ENCODE measurements at places on chromosomes 1 and 21.

DNA sequence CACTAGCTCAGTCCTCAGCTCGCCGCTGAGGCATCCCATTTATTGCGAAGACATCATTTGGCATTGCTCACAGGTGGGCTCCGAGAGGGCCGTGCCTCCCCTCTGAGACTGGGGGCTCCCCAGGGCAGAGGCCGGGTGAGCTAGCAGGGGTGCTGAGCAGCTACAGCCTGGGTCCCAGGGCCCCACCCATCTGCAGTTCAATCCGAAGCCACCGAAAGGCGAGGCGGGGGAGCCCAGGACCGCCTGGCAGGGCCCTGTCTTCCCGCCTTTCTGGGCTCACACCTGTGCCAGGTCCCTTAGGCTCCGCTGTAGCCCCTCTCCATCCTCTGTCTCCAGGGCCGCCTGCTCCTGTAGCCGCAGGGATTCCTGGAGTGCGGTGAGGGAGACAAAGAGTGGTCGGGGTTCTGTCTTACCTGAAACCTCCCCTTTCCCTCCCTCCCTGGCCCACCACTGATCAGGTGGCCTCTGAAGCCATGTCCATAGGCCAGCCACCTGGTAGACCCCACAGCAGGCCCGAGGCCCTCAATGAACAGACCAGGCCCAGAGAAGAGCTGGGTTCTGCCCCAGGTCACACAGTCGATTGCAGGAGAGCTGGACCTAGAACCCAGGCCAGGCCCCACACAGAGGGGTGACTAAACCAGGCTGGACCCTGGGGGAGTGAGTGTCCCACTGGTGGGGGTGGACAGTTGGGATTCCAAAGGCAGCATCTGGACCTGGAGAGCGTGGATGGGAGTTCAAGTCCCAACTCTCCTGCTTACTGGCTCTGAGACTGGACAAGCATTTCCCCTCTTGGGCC lies 18.1 kb upstream of the NBPF1 start:
- DNase-seq, result no peak

DNA sequence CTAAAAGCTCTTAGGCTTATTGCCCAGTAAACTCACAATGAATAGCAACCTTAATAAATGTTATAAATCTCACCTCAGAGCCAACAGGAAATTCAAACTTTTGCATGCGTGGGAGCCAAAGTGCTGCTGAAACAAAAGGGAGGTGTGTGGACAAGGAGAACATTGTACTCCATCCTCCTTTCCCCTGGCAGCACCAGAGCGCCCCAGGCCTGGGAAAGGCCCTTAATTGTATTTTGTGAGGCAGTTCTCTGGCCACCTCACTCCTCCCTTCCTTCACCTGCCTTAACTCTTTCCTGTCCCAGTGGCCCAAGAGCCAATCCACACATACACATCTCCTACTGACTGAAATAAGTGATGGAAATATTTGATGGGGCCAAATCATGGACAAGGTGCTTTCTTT lies 648.5 kb downstream of the LMO4 start:
- no peak for DNase-seq

DNA sequence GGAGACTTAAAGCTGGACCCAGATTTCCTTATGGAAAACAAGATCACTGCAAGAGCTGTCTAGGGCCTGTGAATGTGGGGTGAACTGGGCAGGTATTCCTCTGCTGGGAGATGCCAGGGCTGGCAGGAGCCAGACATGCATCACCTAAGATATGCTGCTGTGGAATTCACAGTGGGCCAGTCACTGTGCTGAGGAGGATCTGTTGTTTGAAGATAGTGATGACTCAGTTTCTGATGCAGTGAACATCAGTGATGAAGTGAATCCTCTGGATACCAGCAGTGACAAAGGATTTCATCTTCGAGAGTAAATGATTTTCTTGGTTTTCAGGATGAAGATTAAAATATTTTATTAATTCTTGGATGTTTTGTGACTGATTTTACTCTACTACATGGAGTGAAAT lies 29.9 kb upstream of the CAMSAP2 start:
- peak; percentile 19 for DNase-seq

DNA sequence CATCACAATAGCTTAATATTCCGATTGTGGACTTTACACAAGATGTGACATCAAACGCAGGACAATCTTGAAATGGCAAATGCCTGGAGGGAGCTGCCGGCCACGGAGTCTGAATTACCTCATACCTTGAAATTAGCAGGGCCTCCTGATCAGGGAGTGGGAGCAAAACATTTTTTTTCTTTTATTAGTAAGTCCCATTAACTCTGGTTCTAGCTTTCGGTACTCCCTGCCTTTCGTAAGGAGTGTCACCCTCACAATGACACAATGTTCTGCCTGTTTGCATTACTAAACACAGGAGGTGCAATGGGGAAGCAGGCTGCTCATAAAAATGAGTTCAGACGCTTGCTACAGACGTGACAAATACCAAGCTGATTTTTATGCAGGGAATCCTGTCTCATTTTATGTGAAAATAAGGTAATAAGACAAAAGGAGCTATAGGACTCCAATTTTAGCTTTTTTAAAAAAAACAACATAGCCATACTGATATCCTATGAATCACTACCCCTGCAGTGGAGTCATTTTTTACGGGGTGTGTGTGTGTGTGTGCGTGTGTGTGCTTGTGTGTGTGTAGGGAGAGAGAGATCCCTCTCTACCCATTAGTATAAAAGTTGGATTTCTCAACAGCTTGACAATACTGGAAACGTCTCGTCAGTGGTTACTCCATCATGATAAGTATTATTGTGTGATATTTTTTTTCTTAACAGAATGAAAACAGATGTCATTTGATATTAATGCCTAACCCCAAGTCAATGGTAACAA lies 205.1 kb upstream of the RUNX1 start:
- no peak for DNase-seq

GRCh38 chr1:112625696-112626095 lies 6.1 kb downstream of the CAPZA1 start:
- DNase-seq, result peak; percentile 47

DNA sequence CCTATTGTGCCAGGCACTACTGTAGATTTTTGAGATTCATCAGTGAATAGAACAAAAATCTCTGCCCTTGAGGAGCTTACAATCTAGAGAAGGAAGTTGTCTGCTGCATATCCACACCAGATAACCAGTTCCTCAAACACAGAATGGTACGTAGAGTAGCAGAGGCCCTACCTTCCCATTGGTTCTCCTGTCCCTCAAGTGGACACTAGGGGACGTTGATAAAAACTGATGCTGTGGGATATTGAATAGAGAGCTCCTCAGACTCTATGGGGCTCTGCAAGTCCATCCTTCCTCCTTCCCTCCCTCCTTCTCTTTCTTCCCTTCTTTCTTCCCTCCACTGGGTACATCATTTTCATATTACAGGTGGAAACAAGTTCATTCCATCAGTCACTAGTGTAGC lies 371.3 kb downstream of the PBX1 start:
- no peak for DNase-seq

DNA sequence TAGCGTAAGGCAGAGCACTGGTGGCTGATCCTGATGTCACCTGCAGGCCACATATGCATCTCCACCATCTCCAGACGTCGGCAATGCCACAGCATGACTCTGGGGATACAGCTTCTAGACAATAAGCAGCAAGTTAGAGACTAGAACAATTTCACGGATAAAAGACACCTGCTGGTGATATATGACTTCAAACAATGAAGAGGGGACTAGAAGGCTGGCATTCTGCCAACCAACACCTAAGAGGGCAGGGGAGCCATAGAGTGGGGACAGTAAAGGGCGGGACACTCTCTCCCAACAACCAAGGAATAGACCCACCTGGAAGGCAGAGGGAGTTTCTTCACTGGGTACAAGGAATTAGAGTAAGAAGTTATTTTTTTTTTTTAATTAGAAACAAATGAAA lies 126.7 kb downstream of the SIM2 start:
- DNase-seq, result no peak

DNA sequence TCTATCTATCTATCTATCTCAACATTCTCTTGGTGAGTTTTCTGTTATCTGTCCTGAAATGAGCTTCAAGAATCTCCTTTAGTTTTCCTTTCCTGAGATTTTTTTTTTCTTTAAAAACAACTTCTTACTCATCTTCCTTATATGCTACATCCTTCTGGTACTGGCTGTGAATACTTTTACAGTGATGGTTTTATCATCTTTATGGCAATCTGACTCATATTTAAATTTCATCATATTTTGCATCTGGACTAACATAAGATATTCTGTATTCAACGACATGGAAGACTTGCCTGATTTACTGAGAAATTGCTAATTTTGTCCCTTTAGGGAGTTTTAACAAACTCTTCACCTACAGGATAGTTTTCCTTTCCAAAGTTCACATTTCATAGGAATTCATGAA lies 33.0 kb downstream of the PDE4B start:
- no peak for DNase-seq

GRCh38 chr1:67880056-67880601 lies 46.9 kb upstream of the GNG12 start:
- DNase-seq, result peak; percentile 4

DNA sequence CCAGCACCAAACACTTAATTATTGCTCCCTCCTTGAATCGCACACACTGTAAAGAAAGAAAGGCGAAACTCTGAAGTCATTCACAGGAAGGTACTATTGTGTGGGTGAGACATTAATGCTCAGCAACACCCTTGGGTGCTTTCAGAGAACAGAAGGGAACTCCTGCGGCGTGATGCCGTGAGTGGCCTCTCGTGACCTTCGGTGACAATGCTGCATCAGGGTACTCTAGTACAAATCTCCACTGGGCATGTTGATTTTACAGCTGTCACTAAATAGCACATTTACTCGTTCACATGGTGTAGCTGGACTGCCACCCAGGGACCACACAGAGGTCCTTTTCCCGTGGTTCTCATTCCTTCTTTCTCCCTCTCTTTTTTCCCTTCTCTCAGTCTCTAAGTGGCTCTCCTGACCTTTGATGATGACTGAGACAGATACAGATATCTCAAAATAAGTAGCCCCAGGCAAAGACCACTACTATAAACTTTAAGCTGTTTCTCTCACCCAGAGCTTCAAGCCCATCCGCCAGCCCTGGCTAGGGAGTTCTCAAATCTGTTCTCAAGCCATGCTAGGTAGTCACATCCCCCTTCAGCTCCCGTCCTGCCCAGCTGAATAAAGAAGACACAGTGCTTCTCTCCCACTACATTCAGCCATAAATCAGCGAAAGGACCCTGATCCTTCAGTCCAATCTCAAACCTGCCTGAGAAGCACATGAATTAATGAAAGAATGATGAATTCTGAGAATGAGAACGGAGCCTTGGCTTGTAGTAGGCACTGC lies 223.4 kb upstream of the FMN2 start:
- no peak for DNase-seq

DNA sequence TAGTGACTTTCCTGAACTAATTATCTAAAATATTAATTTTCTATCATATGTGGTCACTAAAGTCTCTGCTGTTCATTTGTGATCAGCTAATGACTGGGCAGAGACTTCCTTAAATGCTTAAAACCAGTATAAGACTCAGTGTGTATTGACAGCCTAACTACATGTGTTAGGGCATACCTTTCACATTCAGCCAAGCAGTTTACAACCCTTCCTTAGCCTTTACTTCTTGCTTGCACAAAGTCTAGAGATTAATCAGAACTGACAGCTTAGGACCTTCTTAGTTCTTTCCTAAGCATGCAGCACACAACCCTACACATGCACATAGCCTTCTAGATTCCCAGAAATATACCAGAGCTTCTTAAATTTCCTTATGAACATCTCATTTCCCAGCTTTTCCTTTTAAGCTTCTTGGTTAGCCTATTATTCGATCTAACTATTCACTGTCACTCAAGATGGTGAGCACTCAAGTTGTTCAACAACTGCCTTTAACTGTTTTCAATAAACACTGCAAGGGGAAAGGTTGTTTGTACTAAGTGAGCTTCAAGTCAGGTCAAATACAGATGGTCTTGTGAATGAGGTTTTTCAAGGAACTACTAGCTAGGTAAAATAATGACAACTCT lies 13.4 kb downstream of the EYA3 start:
- no peak for DNase-seq

DNA sequence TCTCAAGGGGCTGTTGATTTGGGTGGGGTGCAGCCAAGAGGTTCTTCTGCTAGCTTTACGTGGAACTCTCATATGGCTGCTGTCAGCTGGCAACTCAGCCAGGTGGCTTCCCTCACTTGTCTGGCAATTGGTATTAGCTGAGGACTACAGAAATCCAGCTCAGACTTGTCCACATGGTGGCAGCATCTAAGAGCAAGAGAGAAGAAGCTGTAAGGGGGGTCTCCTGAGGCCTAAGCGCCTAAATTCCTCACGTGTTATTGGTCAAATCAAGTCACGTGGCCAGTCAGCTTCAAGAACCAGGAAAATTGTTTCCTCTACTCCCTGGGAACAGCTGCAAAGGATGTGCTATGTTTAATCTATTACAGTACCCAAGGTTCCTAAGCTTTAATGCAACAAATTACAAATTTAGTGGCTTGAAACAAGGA lies 4.2 kb upstream of the DYRK3 start:
- DNase-seq, result peak; percentile 90

GRCh38 chr1:109045595-109045994 lies 3.7 kb upstream of the WDR47 start:
- no peak for DNase-seq

DNA sequence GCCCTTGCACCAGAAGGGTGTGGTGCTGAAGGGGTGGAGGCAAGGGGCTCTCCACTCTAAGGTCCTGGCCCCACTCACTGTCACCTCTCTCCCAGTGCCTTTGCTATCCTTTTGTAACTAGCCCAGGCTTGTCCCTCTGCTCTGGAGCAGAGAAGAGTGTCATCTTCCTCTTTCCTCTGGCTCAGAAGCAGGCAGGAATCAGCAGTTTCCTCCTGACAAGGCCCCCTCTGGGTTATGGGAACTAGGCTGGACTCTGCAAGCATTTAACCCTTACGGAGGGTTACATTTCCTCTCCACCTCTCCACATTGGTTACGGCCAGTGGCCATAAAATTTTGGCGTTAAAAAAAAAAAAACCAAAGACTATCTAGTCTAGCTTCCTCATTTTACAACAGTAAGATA lies 30.4 kb downstream of the PLXNA2 start:
- DNase-seq, result peak; percentile 67

DNA sequence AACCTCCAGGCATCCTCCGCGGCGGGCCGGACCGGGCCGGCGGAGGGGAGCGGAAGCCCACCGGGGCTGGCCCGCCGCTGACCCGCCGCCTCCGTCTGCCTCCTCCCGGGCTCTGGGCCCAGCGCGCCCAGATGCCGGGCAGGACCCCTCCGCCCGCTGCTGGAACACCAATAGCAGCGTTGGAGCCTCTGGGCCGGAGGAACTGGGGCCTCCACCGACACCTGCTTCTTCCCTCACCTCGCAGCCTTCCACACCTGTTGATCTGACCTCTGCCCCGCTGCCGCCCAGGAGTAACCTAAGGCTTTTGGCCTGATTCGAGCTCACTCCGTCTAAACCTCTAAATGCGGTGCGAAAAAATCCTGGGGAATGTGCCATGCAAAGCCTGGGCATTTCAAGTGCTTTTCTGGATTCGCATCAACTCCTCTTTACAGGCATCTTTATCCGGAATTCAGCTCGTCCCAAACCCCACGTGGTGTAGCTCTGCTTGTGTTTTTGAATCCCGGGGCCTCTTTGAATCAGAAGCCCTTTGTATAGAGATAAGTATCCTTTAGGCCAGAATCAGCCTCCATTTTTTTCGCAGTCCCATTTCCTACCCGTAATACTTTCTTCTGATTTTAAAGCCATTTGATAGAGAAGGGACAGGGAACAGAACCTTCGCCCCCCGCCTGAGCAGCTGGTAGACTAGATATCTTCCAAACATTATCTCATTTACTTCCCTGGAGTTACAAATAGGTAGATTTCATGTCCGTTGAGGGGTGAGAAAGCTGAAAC lies 680 bp upstream of the CNN3 start:
- DNase-seq, result peak; percentile 13
